ENCODE measurements at places on chromosomes 2 and 18.
A peak's percentile ranks its signal among the peaks of the same experiment; 100 is the strongest.

GRCh38 chr2:129812654-129813053 is 166.8 kb upstream of the RAB6C start:
- DNase-seq: no peak

DNA sequence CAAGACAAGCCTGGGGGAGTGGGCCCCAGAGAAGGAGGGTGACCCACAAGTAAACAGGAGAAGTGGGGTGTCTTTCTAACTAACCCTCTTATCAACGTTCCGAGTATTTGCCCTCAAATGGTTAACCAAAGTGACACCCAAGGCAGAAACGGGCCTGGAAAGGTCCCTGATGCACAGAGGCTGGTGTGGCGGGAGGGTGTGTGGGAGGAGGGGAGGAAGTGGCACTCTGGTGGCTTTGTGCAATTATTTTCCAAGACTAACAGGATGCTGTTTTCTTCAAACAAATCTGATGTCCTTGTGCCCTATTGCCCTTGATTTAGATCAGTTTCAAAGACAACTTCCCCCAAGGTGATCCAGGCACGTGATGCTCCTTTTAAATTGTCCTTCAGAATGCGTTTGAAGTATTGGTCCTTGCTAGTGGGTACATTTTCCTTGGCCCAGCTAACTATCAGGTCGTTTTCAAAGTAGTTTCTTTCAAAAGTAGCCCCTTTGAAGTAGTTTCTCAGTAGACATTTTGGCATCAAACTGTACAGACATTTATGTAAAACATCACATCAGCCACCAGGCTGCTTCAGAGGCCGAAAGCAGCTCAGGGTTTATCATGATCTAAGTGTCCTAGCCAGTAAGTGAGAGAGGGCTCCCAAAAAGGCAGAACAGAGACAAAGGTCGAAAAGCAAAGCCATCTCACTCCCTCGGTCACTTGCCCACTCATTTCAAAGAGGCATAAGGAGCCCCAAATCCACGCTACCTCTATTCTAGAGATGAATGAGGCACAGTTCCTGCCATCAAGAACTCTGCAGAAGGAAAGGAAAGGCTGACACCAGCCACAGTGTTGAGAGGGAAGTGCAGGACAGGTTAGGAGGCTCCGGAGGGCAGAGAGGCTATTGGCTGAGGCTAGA is 371.1 kb upstream of the ID2 start:
- DNase-seq: peak; percentile 49

- DNase-seq: no peak
These were observed 1.7 kb upstream of the HS6ST1 start for GRCh38 chr2:128320192-128320905.

DNA sequence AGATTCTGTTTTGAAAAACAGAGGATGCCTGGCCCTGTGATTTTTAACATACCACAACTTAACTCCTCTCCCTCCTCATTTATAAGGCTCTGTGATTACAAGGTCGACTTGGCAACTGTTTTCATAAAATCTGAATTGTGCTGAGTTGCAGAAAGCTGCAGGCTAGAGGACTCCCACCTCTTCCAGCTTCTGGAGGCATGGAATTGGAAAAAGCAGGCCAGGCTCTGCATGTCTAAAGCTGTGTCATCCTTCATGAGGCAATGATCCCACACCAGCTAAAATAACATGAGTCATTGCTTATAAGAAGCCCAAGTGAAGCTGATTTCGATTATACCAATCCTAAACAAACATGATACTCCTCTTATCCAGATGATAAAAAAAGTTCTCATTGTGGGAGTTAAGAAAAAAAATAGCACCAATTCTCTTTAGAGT is 11.7 kb downstream of the ARHGAP28 start:
- no peak for DNase-seq

DNA sequence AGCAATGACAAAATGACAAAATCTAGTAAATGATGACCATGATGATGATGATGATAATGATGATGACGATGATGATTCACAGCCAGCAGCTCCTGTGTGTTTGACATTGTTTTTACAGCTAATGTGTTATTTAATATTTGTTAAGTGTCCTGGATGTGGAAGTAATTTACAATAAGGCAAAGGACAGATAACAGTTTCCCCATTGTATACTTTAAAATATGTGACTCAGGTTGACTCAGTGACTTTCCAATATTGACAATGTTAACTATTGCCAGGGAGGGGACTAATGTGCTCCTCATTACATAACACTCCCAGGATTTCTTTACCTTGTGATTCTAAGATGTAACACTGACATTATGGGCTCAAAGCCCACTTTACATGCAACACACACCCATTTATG is 602.2 kb downstream of the FBXO15 start:
- no peak for DNase-seq

GRCh38 chr2:117621326-117621725 is 193.2 kb upstream of the DDX18 start:
- no peak for DNase-seq

GRCh38 chr2:1771626-1772280 is 27.4 kb upstream of the PXDN start:
- no peak for DNase-seq

DNA sequence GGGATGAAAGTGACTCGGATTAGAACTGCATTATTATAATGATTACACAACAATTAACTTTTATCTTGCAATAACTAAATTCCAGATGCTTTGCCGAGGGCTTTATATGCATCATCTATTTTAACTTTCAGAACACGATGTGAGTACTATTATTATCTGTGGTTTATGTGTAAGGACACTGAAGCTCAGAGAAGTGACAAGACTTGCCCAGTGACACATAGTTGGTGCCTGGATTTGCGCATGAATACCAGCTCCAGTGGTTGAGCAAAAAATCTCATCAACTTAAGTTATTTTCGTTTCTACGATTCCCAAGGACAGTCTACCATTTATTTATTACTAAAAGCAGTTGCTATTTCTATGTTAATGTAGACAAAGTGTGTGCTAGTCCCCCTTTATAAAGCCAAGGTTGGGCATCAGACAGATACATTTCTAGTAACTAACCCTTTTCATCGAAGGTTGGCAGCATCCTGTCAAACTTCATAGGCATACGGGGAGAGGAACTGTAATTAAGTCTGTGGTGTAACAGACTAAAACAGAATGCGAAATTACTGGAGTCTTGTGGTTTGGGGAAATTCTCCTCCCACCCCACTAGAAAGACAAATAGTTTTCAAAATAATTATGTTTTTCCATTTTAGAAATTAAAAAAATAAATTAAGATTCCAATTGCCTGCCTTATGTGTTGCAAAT is 73.2 kb upstream of the BOD1L2 start:
- no peak for DNase-seq

- DNase-seq: no peak
These were observed 11.0 kb downstream of the CDH7 start for GRCh38 chr18:65761636-65762295.

GRCh38 chr2:96954011-96954846 is 32.2 kb downstream of the FAM178B start:
- no peak for DNase-seq

GRCh38 chr2:173457366-173457765 is 102.7 kb downstream of the CDCA7 start:
- DNase-seq: no peak

- DNase-seq: no peak
These were observed 679.0 kb upstream of the ACVR2A start for GRCh38 chr2:147165697-147166382.

- no peak for DNase-seq
These were observed 83.0 kb downstream of the MARCO start for GRCh38 chr2:119025013-119025412.

DNA sequence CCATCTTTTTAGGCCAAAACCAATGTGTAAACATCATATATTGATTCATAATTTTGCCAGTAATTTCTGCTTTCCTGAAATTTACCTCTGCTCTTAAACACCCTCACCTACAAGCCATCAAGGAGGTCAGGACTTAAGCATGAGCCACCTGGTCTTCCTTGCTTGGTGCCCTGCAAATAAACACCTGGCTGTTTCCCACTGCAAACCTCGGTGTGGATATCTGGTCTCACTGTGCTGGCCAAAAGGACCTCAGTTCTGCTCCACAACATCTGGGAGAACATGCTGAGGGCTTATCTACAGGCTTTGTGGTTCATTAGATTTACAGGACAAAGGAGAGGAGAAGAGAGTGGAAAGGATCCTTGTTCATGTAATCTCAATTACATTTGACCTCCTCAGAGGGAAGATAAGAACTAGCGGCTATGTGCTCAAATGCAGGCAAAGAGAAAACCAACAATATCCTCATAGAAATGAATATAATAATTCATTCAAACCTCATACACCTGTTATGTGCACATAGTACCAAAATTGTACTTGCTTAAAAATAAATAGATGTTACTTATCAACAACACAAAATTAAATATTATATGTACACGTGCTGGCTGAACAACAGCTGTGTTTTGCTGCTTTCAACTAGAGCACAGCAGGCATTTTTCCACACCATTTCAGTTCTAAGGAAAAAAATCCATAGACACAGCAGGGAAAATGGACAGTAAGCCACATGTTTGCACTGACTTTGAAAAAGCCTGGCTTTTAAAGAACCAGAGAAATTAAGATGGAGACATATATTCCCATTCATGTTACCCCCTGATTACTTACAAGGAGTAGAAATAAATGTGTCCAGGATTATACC is 465.1 kb downstream of the LPIN1 start:
- no peak for DNase-seq

DNA sequence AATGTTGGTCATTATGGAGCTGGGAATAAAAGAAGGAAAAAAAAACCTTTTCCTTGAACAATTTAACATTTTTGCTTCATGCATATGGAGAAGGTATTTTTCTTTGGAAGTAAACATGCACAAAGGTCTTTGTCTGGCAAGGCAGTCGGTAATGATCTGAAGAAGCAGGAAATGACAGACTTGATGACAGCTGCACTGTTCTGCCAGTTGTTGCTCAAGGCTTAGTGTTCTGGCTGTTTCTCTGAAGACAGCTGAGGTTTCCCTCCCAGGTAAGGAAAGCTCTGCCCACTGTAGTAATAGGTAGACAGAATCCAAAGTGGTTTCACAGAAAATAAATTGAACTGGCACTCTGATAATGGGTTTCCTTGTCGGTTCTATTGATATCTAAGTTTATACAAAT is 308.4 kb upstream of the GCFC2 start:
- DNase-seq: no peak
